ENCODE measurements at places on chromosomes 7 and 10. TPM values are rescaled to one million over a fixed set of nuclear protein-coding genes. Genes with fewer than 3 reads are reported as not detected.

SUGCT gene
- 6.6 TPM for total RNA-seq

RBP4 gene
- 4.6 TPM for total RNA-seq

FOXP2 gene
- total RNA-seq, result 2.1 TPM

PITX3 gene
- total RNA-seq, result 1.8 TPM

HOXA10 gene
- 0.18 TPM for total RNA-seq

SLC26A5 gene
- not detected for total RNA-seq

CALCR gene
- total RNA-seq, result not detected

ASZ1 gene
- not detected for total RNA-seq

AASS gene
- 61.3 TPM for total RNA-seq

FAM20C gene
- total RNA-seq, result 16.7 TPM

C7orf57 gene
- total RNA-seq, result not detected

GLI3 gene
- total RNA-seq, result 7.8 TPM

CNTNAP2 gene
- 0.32 TPM for total RNA-seq
